ENCODE measurements at places on chromosomes 5 and 9.

DNA sequence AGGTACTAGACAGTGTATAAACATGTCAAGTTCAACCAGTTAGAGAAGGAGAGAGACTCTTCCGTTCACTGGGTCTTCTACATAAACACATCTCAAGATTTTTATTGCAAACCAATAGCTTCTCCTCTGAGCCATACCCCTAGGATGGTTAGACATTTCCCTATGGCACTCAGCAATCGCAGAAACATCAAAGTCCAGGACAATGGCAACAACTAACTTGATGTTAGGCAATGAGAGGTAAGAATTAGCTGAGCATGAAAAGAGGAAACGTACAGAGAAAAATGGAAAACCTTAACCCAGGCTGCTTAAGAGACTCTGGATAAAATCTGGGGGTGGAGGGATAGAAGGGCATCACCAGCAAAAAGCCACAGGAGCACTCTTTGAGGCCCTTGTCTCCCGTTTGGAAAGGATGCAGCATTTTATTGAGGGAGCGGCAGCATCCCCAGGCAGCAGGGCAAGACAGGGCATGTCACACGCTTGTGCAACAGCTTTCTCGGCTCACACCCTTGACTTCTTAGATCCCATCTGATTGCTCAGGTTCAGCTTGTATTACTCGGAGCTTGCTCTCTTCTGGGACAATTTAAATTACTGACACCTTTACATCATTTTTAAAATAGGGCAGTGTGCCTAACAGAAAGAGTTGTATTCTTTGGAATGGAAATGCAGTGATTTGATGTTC, 8.6 kb upstream of the PSAT1 start:
- no peak for DNase-seq

GRCh38 chr5:96975656-96976055, 39.8 kb downstream of the LNPEP start:
- DNase-seq: no peak

DNA sequence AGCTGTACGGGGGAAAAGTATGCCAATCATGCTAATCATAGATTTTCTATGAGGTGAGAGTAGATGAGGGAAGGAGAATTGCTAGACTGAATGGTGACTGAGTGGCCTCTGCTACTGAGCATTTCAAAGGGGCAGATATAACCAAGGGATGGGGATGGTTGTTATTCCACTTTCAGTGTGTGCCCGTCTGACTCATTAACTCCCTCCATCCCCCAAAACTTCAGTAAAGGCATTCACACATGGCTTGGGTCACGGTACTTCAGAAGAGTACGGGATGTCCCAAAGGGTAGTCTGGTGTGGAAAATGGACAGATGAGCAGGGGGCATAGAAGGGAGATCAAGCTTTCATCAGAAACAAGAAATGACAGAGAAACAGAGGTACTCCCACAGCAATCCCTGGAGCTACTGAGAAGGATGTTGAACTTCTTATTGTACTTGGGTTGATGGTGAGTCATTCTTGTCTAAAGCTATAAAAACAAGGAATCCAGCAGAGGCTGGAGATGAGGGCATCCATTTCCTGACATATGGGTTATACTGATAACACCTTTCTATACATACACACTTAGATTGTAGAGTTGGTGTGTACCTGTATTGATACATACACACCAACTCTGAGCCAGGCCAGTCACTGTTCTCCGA, 8.9 kb upstream of the TLE4 start:
- DNase-seq: no peak

GRCh38 chr5:171926311-171926710, 80.1 kb downstream of the FBXW11 start:
- DNase-seq: no peak

DNA sequence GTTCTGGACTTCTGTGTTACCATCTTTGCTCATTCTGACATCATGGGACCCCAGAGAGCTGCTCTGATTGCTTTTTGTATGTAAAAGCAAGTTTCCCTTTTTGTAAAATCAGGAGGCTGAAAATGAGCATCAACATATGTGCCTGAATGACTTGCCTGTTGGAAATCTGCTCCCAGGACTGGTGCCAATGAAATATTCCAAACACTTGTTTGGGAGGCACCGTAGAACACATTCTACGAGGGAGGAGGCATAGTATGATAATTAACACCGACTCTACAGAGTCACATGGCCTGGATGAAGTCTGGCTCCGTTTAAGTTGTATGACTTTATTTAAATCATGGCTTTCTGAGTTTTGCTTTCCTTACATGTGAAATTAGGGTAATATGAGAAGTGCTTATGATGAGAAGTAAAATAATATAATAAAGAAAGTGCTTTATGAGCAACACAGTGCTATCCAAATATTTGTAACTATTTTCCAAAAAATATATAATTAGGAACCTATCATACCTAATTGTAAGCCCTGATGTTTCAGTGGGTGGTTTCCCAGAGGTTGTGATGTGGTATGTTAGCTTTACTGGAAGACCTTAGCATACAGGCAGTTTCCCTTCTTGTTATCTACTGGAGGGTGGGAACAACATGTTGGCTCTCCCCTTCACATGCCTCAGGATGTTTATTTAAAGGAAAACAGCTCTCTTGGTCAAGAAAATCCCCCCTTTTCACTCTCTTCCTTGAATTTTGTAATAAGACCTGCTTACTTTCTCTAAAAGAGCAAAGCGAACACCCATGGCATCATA, 238.1 kb downstream of the FBXL7 start:
- DNase-seq: no peak

GRCh38 chr9:137457406-137458193, 1.5 kb downstream of the NSMF start:
- DNase-seq: no peak

DNA sequence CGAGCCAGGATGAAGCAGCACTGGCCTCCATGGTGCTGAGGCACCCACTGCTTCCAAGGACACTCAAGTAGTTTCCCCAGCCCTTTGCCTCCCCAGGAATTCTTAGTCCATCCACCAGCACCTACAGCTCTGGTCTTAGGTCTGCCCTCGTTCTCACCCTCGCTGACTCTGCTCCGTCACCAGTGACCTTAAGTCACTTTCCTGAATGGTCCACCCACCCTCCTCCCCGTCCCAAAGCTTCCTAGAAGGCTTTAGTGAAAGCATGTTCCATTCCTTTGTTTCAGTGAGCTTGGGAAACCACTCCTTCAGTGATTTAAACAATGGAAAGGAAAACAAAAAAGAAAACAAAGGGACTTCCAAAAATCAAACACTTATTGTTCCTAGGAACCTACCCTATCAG, 54.6 kb upstream of the MAP3K1 start:
- no peak for DNase-seq

DNA sequence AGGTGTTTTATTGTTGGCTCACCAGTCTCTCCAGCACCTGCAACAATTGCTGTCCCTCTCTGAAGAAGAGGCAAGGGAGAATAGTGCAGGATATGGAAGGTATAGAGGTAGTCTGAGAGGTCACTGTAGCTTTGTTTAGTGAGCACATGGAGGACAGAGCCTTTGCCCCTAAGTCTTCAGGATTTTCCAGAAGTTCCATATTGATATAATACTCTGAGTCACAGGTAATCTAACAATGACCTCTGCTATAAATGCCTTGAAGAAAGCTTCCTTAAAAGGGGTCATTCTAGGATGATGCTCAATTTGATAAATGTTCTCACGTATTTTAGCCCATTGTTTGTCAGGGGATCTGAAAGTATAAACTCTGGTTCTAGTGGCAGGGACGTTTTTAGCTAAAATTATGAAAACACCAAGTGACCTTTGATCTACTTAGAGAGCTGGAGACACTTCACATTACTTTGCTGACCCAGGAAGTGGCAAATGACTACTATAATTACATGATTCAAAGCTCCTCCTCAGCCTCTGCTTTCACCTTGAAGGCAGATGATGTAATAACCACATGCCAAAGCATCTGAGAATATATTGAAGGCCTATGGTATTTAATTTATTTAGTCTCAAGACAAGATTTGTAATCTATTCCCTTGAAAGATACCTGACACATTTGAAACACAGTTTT, 366.9 kb upstream of the NUDT12 start:
- DNase-seq: no peak

DNA sequence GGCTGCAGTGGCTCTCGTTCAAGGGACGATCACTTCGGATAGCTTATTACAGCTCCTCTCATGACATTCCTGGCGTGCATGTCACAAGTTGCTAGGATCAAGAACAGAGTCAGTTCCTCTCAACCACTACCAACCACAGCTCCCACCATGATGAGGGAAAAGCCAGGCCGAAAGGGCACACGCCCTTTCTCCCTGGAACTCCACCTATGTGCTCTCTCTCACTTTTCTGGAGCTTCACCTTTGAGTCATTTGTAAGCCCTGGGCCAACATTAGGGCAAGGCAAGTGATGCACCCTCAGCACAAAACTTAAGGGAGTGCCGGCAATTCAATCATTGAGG, 1.6 kb downstream of the SPACA9 start:
- DNase-seq: no peak

- no peak for DNase-seq
Observed at GRCh38 chr5:135482381-135482933, 30.3 kb upstream of the TIFAB start.

DNA sequence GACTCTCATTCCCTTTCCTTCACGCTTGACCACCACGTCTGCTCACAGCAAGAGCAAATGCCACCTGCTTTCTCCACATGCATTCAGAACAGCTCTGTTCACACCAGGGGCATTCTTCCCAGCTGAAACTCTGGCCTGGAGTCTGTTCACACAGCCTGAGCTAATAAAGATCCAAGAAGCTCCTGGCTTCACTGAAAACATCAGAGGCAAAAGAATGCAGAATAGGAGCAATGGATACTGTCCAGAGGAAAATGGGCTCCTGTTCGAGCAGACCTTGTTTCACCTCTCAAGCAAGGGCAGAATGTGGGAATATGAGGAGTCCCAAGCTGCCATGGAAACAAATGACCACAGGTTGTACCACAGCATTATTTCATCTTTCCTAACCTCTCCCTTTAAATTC, 402.7 kb upstream of the TNC start:
- no peak for DNase-seq

DNA sequence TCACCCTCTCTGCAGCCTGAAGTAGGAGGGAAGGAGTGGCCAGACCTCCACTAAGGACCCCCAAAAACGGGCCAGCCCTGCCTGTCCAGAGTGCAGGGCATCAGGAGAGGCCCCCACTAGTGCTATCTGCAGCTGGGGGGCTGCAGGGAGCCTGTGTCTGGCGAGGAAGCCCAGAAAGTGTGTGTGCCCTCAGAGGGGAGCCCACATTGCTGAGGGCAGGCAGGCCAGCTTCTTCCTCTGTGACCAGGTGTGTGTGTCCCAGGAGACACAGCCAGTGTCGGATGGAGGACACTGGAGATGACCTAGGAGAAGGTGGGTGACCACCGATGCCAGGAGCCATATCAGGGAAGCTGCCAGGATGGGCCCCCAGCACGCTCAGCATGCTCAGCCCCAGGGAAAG, 218.7 kb downstream of the IRX2 start:
- DNase-seq: no peak

GRCh38 chr5:152514827-152515397, 109.8 kb upstream of the NMUR2 start:
- DNase-seq: no peak

- DNase-seq: no peak
Observed at GRCh38 chr5:33936004-33936380, 194 bp upstream of the RXFP3 start.

- DNase-seq: no peak
Observed at GRCh38 chr5:159385536-159385935, 55.2 kb upstream of the IL12B start.

DNA sequence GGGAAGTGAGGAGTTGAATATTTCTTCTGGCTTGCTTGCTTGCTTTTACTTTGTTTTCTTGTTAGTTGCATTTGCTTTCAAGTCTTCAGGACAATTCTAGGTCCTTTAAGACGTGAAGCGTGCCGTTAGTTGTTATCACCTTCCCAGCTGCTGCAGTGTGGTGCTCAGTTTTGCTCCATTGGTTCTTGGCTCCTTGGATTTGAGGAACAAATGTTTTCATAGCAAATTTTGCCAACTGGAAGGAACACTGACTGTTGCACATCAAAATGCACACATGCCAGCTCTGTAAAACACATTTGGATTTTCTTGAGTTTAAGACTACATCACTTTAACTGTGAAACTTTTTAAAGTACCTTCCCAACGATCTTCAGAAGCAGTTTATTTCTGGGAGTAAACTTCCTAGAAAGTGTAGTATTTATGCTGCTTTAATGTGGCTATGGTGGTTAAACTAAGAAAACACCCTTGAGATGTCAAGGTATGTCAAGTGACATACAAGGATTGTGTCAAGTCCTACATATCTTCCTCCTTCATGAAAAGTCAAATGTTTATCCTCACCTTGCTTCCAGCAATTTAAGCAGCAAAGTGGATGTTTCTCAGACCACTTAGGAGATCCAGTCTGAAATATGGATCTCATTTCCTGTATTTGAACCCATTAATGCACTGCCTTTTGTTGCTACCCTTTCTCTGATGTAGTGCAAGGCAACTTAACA, 24.9 kb downstream of the MOCS2 start:
- no peak for DNase-seq

GRCh38 chr9:111030492-111030891, 7.8 kb downstream of the LPAR1 start:
- DNase-seq: no peak

- DNase-seq: no peak
Observed at GRCh38 chr9:2059274-2059929, 44.3 kb downstream of the SMARCA2 start.

DNA sequence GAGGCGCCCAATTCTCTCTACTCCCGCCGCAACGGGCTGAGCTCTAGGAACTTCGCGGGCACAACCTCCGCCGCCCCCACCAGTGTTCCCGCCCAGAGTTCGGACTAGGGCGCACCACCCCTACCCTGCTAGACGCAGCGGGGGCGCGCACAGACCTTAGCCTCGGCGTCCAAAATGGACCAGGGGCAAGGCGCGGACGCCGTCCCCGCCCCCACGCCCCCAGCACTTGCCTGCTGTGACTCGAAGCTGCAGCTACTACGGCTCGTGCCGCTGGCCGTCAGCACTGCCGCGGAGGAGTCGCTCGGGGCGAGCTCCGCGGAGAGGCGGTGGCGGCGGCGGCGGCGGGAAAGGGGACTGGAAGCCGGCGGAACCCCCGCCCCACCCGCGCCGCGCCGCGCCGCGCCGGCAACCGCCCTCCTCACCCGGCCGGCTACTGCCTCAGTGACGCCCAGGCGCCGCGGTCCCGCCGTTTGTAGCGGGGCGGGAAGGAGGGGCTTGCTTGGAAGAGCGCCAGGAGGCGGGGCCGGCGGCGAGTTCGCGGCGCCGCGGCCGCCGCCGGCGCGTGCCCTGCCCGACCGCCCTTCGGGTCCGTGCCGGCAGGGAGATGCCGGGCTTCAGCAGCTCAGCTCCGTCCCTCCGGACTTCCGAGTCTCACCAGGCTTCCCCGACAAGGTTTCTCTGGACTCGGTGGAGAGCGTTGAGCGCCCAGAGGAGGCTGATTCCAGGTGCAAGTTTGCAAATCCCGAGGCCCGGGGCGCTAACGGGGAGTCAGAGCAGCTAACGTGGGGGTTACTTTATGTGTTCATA, 4.5 kb downstream of the ELAVL2 start:
- no peak for DNase-seq

DNA sequence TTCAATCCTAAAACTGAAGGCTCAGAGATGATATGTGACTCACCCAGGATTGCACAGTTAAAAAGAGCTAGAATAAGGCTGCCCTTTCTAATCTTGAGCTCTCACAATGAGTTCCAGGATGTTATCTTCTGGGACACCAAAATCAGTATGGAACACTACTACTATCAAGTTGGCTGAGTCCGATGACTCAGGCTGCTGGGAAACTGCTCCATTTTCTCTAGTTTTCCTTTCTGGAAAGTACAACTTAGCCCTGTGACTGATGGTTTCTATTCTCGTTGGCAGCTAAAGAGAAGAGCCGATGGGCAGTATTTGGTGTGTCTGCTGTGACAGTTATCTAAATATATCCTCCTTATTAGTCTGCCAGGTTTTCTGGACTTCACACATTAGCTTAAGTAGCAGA, 37.9 kb upstream of the DPYSL3 start:
- no peak for DNase-seq

Data from activated T-helper 1 cell treated with Interleukin-2 at 50 U/mL for 16 hours (primary cell).